ENCODE measurements at places on chromosomes 6 and 20.

- peak; percentile 94 for DNase-seq
Measured at GRCh38 chr6:29553268-29554057, 6.1 kb downstream of the UBD start.

DNA sequence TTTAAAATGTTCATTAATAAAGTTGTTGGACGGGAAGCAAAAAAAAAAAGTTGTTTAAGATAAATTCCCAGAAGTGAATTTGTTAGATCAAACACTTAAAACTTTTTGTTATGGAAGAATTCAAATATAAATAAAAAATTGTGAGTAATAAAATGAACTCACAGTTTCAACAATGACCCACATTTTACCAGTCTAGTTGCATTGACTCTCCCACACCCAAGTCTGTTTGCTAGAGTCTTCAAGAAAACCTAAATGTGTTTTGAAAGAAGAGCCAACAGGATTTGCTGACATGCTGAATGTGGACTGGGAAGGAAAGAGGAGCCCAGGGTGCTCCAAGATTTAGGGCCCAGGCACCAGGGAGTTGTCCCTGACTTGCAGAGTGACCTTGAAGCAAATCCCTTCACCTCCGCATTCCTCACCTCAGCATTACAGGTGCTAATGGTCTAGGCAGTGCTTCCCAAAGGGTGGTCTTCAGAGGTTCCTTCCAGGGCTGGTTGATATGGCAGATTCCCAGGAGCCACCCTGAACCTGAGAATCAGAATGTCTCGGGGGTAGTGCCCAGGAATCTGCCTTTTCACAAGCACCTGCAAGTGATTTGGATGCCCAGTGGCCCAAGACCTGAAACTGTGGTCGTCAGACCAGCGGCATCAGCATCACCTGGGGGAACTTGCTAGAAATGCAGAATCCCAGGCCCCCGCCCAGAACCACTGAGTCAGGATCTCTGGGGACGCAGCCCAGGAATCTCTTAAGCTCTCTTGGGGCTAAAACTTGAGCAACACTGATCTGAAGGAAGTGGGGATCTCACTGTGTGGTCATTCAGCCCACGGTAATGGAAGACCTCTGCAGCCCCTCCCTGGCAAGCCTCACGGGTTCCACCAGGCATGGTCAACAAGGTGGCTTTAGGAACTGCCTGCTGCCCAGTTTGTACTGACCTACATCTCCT, 31.1 kb downstream of the POFUT1 start:
- no peak for DNase-seq

- DNase-seq: no peak
Measured at GRCh38 chr6:141164042-141164743, 968.5 kb upstream of the GJE1 start.

- no peak for DNase-seq
Measured at GRCh38 chr6:2034256-2034655, 211.1 kb downstream of the GMDS start.

DNA sequence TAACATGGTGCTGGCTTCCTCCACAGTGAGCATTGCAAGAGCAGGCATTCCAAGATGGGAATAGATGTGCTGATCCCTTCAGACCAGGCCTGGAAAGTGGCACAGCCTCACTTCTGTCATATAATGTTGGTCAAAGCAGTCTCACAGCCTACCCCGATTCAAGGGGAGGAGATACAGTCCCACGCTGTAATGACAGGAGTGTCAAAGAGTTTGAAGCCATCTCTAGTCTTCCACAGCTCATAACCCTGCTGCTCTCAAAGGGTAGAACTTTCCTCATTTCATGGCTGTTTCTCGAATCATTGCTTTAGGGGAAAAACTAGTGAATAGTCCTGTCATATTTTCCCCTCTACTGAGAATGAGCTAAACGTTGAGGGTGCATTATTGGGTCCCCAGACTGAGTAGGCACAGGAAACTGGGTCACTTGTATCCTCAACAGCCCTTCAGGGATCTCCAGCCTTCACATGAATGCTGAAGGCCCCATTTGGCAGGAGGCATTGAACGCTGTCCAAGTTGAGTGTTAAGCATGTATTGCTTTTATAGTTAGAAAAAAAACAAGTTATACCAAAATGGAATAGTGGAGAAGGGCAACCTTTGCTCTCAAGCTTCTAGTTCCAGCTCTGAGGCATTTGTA, 27.3 kb downstream of the DTD1 start:
- no peak for DNase-seq

GRCh38 chr20:12173347-12174012, 255.8 kb downstream of the BTBD3 start:
- DNase-seq: no peak

GRCh38 chr20:56760610-56761009, 131.5 kb downstream of the TFAP2C start:
- peak; percentile 54 for DNase-seq

DNA sequence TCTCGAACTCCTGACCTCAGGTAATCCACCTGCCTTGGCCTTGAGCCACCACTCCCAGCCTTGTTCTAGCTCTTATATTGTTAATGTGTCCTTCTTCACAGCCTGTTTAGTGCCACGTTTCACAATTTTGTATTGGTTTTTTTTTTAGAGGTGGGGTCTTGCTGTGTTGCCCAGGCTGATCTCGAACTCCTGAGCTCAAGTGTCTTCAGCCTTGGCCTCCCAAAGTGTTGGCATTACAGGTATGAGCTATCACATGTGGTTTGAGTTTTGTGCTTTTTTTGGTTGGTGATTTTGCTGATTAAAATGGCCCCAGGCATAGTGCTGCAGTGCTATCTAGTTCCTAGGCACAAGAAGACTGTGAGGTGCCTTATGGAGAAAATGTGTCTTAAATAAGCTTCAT, 5.9 kb upstream of the CSTL1 start:
- DNase-seq: no peak

DNA sequence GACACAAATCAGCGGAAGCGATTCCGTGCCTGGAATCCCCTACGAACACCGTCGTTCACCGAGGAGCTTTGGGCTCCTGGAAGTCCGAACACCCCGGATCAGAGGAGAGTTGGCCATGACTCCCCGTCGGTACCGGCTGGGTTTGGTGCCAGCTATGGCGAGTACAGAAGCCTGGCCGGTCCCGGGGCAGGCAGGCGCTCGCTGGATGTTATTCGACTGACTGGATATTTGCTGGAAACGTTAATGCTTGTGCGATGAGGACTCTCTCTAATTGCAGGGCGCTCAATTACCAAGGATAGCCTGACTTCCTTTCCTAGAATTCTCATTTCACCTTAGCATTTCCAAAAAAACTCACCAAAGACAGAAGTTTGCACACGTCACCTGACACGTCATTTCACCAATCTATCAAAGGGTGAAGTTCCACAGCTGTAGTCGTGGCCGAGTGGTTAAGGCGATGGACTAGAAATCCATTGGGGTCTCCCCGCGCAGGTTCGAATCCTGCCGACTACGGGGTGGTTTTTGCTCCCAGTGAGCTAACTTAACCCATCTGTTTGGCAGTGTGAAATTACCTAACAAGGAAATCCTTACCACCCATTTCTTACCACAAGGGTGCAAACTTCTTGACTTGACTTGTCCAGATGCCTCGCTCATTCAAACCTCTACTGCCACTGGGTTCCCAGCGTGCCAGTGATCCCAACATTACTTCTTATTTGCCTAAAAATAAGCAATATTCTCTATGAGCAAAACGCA, 22.7 kb upstream of the ZNF184 start:
- DNase-seq: no peak

DNA sequence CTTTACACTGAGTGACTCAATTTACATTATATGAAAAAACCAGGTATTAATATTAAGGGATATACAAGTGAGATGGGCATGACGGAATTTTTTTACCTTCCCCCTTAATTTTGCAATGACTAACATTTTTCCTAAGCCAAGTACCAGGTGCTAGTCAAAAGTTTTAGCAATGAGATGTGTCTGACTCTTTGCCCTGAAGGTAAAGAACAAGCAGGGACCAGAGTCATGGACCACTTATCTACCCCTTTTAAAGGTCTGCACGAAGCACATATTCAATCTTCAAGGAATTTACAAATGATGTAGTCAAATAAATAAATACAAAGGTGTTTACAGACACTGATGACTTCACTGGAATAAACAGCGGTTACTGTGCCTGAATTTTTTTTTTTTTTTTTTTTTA, 1.4 kb downstream of the GLO1 start:
- no peak for DNase-seq

DNA sequence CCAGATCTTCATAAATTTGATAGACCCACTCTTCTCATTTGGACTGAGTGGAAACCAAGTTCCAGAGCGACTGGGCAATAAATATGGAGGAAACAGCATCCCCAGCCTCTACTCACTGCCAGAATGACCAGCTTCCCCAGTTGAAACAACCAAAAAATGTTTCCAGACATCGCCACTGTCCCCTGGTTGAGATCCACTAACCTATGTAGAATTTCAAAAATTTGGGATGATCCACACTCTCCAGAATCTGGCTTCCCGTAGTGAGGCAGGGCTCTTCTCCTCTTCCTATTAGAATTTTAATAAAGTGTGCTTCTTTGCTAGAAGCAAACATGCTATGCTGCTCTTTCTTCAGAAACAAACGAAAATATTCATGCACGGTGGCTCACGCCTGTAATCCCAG, 287.0 kb upstream of the SUPT3H start:
- no peak for DNase-seq

- DNase-seq: no peak
Measured at GRCh38 chr6:62805431-62805830, 405.8 kb upstream of the FKBP1C start.

GRCh38 chr20:51341581-51341980, 200.9 kb downstream of the NFATC2 start:
- no peak for DNase-seq

- DNase-seq: no peak
Measured at GRCh38 chr6:152166497-152166896, 359.0 kb downstream of the ESR1 start.

DNA sequence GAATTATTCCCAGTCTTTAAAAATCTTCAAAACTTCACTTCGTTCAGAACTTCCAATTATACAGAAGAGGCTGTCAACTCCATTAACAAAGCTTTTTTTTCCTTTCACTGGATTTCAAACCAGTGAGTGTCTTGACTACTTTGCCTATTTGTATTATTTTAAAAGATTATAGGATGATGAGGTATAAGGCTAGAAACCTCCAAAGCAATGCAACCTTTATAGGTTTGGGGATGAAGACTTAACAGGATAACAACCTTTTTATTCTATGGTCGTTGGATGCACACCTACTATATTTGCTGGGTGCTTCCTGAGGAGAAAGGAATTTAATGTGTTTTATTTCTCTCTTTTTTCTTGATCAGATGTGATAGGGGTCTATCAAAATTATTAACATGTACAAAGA, 1.9 kb upstream of the OVOL2 start:
- no peak for DNase-seq

GRCh38 chr20:50378170-50379000, 131.8 kb upstream of the PTPN1 start:
- DNase-seq: no peak

GRCh38 chr6:1175877-1176276, 136.0 kb upstream of the FOXQ1 start:
- DNase-seq: no peak

DNA sequence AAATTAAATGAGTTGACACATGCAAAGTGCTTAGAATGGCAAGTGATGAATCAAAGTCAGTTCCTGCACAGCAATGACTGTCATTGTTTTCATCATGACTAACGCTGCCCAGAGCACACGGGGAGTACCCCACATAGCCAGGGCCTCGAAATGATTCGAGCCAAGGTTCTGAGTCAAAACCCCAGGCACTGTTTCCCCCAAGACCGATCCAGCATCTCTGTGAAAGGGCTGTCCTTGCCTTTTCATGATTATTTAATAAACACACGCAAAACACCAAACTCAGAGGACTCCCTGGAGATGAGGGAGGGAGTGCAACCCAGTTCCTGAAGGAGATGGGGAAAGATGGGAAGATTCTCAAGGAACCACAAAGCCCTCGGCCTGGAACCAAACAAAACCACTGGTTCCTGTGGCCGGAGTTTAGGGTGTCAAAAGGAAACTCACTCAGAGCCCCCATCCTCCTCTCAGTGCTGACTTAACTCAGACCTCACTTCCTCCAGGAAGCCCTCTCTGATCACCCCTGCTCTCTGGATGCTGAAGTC, 3.8 kb downstream of the PREX1 start:
- no peak for DNase-seq

GRCh38 chr20:10449270-10449669, 14.2 kb downstream of the SLX4IP start:
- DNase-seq: no peak

GRCh38 chr6:168650671-168651111, 209.7 kb downstream of the SMOC2 start:
- DNase-seq: no peak

DNA sequence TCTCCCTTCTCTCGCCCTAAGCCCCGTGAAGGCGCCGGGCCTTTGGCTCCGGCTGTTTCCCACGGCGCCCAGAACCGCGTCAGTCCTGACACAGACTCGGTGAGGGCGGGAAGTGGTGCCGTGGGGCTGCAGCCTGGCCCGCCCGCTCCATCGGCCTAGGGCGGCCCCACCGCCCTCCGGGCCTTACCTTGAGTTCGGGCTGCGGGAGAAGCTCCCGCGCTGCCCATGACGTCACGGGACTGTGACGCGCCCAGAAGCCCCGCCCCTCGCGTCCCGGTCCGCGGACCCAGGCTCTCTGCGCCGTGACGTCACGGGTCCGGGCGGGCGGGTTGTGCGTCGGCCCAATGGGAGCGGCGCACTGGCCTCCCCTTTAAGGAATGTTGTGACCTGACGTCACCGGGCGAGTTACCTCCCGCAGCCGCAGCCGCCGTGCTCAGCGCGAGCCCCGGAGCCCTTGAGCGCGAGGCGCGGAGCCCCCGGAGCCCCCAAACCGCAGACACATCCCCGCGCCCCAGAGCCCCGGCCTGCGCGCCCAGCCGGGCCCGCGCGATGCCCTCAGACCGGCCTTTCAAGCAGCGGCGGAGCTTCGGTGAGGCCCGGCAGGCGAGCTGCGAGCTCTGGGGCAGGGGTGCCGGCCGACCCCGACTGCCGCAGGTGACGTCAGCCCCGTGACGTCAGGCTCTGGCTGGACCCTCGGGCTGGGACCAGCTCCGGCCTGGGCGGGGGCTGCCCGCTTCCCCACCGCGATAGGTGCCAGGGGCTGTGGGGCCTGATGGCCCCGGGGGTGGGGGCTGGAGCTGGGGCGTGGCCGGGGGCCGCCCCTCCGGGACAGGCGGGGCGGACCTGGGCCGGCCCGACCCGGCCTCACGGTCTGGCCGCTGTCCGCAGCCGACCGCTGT, at the start of gene MAP1LC3A:
Gene MAP1LC3A, plus strand, starts transcription at position 399 of the 899 bp plus-strand sequence. Its CDS starts 151 bp downstream, at position 550.
- DNase-seq: peak; percentile 99

DNA sequence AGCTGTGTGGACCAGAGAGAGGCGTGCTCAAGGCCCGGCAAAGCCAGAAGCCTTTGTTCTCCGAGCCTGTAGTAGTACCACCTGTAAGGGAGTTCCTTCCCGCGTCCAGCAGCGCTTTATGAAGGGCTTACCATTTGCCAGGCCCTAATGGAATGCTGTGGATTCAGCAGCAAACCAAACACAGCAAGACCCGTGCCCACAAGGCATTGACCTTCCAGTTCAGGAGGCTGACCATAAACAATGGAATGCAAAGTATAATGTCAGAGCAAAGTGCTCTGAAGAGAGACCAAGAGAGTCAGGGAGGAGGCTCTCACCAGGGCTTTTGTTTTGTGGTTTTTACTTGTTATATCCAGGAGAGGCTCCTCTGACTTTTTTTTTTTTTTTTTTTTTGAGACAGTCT, 209.8 kb downstream of the ZMYND8 start:
- no peak for DNase-seq

- no peak for DNase-seq
Measured at GRCh38 chr6:170283212-170284081, 7.4 kb downstream of the DLL1 start.
